D341Med (cell line): ENCODE measurements at places on chromosomes 3 and 15.

GRCh38 chr3:128122013-128122412 lies 1.6 kb downstream of the RUVBL1 start:
- DNase-seq = no peak

GRCh38 chr15:33028495-33028894 lies 166.0 kb downstream of the FMN1 start:
- no peak for DNase-seq

- DNase-seq = no peak
Observed at GRCh38 chr3:155555479-155556060, 189.3 kb downstream of the PLCH1 start.

GRCh38 chr3:54987719-54988118 lies 59.9 kb upstream of the LRTM1 start:
- DNase-seq = no peak

DNA sequence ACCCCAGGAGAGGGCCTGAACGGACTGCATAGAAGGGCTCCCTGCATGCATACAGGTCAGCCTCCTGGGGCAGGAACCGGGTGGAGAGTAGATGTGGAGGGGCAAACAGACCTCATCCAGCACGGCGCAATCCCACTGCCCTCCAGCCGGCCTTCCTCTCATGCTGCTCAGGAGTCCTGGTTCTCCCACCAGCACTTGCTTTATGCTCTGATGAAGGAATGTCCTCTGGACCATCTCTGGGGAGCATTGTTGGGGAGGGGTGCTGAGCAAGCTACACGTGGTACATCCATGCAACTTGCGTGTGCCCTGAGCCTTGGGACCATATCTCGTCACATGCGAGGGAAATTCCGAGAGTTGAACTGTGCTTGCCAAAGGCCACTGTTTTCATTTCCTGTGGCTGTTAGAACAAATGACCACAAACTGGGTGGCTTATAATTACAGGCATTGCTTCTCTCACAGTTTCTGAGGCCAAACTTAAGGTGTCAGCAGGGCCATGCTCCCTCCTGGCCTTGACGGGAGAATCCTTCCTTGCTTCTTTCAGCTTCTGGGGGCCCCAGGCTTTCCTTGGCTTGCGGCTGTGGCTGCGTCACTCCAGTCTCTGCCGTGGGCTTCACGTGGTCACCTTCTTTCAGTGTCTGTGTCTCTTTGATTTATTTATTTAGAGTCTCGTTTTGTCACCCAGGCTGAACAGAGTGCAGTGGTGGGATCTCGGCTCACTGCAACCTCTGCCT lies 12.2 kb downstream of the SELENOS start:
- DNase-seq = no peak

GRCh38 chr15:24856397-24857390 lies 98.1 kb upstream of the SNRPN start:
- no peak for DNase-seq

DNA sequence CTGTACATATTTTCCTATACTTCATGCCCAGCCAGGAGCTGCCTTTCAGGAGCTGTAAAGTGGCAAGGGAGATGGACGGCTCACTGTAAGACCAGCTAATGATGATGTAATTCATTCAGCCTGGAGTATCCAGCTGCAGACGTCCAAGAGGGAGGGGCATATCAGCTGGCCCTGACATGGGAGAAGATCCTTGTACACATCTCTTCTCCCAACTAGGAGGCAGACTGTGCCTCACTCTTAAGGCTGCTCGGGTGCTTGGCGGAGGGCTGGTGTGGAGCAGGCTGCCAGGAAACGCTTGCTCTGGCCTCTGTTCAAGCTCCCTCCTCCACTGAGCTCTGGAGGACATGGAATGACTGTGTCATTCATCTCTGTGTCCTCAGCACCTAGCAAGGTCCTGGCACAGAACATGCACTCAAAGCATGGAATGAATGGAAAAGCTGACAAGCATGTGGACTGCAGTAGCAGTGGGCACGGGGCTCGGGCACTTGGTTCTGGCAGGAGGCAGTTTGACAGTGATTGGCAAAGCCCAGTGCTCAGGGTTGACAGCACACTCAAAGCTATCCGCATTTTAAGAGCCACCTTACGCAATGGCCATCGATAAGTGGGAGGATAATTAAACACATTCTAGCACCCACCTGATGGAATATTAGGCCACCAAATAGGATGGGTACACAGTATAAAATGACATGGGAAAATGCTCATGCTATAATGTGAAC lies 72.4 kb downstream of the TBC1D2B start:
- no peak for DNase-seq

DNA sequence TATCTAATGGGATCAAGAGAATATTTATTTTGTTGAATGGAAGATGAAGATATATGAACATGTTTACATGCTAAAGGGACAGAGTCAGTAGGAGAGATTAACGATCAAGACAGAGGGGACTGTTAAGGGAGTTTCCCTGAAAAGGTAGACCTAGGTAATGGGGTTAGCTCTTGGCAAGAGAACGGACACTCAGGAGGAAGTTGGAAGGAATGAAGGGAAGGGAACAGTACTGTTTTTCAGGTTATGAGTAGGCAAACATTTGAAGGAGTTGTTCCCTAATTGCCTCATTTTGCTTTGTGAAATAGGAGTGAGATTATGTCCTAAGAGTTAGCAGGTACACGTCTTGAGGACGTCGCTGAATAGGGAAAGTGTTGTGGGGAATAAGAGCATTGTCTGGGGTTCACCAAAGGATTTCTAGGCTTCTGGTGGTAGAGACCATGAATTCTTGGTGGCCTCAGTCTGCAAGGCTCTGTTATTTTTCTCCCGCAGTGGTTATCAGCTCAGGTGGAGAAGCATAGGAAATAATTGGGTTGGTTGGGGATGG lies 41.3 kb downstream of the PDE8A start:
- no peak for DNase-seq

- no peak for DNase-seq
Observed at GRCh38 chr15:38076786-38077185, 142.3 kb downstream of the TMCO5A start.
